ENCODE measurements at places on chromosomes 5 and 9.

- no peak for DNase-seq
Measured at GRCh38 chr9:73237140-73237539, 85.5 kb downstream of the ANXA1 start.

DNA sequence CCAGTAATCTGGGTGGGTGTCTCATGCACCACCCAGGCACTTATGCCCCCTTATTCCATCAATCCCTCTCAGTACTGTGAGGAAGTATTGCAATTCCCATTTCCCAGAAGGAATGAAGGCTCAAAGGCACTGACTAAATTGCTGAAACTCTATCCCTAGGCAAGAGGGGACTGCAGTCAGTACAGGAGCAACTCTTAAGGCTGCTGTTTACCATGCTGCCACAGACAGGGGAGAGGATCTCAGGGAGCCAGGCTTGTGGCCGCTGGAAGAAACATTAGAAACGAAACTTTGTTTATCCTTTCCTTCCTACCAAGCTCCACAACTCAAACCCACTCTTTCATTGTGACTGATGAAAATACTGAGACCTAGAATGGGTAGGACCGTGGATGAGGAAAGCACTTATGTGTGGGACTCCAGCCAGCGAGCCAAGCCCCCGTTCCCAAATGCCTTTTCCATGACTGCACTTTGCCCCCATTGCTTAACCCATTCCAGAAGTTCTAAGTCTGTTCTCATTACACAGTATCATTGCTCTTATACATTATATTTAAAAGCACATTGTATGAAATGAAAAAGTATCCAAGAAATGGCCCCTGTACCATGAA, 54.3 kb downstream of the TLE1 start:
- no peak for DNase-seq

- no peak for DNase-seq
Measured at GRCh38 chr5:107565791-107566767, 104.7 kb downstream of the EFNA5 start.

DNA sequence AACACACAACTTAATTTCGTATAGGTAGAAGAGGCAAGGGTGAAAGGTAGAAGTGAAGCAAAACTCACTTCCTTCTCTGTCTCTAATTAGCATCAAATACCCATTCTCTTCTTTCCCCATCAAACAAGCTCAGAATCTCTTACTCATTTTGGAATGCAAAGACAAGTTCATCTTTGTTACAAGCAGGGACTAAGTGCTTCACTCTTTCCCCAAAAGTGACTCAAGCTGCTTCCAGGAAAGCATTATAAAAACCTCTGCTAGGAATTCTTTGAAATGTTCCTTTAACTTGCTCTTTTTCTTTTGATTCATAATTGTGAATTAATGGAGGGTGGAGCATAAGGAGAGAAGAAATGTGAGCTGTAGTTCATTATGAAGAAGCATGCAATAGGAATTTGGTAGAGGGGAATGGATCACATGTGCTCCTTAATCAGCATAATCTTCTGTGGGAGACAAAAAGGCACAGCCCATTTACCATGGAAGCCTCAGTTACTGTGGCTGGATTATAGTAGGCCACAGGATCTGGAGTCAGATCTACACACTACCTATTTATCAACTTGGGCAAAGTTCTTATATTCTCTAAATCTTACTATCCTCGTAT, 109.5 kb upstream of the DPYSL3 start:
- no peak for DNase-seq

DNA sequence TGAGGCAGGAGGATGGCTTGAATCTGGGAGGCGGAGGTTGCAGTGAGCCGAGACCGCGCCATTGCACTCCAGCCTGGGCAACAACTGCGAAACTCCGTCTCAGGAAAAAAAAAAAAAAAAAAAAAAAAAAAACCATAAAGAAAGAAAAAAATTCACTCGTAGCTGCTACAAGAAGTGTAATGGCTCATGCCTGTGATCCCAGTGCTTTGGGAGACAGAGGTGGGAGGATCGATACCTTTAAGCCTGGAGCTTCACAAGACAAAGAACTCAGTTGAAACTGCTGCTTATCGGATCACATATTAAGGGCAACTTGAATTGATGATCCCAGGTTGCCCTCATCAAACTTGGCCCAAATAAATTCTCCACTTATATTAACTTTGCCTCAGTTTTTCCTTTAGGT, 1.0 kb upstream of the ZCCHC7 start:
- no peak for DNase-seq

DNA sequence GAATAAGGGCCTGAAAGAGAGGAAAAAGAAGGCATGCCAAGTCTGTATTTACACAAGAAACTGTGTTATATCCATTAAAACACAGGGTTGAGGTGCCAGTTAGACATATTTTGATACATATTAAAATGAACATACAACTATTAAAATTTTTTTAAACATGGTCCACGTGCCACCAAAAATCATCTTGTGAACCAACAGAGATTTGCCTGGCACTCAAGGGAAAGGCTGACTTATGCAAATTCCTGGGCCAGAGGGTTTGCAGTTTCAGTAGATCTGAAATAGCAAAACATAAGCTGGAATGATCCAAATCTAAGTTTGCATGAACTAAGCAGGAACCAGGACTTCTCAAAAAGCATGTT, 168.7 kb downstream of the SLIT3 start:
- DNase-seq: no peak

DNA sequence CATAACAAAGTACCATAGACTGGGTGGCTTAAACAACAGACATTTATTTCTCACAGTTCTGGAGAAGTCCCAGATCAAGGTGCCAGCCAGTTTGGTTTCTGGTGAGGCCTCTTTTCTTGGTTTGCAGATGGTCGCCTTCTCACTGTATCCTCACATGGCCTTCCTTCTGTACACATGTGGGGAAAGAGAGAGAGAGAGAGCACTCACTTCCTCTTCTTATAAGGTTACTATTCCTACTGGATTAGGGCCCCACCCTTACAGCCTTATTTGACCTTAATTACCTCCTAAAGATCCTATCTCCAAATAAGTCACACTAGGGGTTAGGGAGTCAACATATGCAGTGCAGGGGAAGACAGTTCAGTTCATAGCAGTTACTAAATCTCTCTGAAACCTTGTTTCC, 205.6 kb upstream of the GDNF start:
- DNase-seq: no peak

GRCh38 chr5:10800852-10801251, 39.8 kb upstream of the DAP start:
- DNase-seq: no peak

DNA sequence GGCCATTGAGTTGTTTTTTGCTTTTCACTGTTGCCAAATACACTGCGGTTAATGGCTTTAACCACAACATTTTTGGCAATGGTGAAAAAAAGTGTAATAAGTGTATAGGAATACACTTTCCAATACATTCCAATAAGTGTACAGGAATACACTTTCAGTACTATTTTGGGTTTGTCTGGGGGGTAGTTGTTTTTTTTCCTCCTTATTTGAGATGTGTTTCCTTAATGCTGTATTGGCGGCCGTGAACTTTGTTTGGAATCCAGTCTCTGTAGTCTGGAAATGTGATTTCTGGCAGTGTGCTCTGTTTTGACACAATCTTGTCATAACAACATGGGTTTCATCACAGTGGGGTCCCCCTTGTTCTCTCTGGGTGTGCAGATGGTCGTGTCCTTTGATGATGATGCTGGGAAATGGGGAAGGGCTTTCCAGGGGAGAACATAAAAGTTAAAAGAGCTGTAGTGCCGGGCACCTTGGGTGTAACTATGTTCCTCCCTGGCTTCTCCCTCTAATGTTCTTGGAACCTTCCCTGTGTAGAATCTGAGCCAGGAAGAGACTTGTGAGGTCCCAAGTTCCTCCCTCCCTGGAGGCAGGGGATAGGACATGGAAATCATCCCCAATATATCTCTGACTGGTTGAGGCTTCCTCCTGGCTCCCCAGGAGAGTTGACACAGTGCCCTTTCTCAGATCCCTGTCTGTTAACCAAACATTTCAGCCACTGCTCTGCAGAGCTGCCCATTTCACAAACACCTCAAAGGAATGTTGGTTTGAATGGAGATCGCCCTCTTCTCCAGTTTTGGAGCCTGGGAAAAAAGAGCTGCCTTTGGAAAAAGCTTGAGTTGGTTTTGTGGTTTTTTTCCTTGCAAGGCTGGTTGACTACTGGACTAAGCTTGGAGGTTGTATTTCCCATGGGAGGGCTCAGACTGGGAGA, 44.8 kb downstream of the RCL1 start:
- no peak for DNase-seq

GRCh38 chr5:77305956-77306355, 95.5 kb downstream of the PDE8B start:
- no peak for DNase-seq

- no peak for DNase-seq
Measured at GRCh38 chr9:38006163-38006562, 62.9 kb downstream of the SHB start.

- DNase-seq: no peak
Measured at GRCh38 chr9:127629468-127630081, 17.5 kb downstream of the STXBP1 start.

- no peak for DNase-seq
Measured at GRCh38 chr9:35656348-35656747, 1.5 kb downstream of the RMRP start.

DNA sequence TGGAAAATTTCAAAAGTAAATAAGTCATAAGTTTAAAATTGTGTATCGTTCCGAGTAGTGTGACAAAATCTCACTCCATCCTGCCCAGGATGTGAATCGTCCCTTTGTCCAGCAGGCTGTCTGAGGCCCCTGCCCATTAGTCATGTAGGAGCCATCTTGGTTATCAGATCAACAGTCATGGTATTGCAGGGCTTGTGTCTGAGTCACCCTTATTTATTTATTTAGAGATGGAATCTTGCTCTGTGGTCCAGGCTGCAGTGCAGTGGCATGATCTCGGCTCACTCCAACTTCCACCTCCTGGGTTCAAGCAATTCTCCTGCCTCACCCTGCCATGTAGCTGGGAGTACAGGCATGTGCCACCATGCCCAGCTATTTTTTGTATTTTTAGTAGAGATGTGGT, 30.2 kb downstream of the ITGA2 start:
- DNase-seq: no peak

DNA sequence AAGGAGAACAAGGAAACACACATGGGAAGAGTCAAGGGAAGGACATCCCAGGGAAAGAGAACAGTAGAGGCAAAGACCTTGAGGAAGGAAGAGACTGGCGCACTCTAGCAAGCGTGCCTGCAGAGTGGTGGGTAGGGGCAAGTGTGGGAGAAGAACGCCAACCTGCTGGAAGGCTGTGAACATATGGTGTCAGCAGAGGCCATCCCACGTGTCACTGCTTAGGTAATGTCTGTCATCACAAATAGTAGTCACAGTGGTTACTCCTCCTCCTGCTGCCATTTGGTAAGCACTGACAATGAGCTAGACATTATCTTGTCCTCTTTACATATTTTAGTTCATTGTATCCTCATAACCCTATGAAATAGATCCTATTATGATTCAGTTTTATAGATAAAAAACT, 206.4 kb upstream of the TRIM32 start:
- DNase-seq: peak; percentile 41

- DNase-seq: no peak
Measured at GRCh38 chr9:108750661-108751215, 105.0 kb downstream of the ACTL7B start.

- DNase-seq: no peak
Measured at GRCh38 chr5:978693-979092, 29.9 kb upstream of the NKD2 start.

DNA sequence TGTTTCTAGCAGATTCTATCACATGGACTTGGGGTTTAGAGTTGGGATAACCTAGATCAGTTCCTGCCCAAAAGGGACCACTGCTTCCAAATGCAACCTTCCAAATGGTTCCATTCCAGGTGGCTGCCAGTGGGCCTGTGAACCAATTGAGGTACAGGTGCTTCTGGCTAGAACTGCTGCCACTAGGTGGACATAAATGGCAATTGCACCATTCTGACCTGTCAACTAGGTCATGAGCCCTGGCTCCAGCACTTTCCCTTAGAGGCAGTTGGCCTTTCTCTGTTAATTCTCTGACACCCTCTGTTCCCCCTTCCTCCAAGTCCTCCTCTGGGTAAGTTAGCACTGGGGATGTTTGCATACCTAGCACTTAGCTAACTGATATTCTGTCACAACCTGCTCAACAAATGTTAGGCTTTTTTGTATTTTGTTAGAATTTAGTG, 16.6 kb upstream of the HEMGN start:
- DNase-seq: peak; percentile 86

DNA sequence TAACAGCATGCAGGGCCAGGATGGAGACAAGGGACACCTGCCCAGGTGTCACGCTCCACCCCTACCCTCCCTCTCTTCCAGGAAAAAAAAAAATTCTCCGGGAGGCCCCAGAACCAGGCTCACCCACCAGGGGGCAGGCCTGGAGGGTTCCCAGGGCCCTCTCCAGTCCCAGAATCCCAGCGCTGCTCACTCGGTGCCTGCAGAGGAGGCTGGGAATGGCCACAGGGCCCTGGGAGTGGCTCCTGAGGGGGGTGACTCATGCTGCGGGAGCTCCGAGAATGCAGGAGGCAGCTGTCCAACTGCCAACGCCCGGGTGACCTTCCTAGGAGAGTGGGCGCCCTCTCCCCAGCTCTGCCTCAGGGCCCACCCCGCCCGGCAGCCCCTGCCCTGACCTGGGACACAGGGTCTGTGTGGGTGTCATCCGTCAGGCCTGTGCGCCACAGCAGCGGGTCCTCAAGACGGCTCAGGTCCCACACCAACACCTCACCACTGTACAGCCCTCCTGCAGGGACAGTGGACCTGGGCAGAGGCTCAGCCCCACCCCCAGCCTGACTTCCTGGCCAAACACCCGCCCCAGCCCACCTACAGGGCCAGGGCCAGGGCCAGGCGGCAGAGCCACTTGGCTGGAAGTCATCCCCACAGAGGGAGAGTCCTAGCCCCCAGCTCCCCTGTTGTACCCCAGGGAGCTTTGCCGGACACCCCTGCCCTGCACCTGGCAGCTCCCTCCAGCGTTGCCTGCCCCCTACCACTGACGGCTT, 21.2 kb downstream of the DYNC2I2 start:
- peak; percentile 80 for DNase-seq

- DNase-seq: no peak
Measured at GRCh38 chr9:108956022-108956630, 21.9 kb downstream of the ABITRAM start.

DNA sequence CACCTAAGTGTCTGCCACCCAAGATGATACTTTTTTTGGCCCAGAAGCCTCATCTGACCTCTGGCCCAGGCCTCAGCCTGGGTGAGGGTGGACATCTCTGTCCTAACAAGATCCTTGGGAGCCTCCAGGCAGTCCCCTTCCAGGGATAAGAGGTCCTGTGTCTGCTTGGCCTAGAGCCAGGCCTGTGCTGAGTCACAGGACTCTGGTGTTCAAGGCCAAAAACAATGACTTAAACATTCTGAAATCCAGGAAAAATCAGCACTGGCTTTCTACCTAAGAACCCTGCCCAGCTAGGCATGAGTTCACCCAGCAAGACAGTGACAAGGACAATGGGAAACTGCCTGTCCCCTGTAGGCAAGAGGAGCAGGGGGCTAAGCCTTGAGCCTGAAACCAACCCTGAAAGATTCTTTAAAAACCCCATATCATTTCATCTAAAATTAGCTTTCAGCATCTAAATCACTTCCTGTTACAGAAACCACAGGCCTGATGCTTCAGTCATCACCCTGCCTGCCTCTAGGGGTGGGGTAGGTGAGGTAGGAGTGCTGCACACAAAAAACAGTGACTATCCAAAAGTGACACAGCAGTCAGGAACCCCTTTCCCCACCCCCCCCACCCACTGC, 29.9 kb downstream of the CSF2 start:
- DNase-seq: no peak

- peak; percentile 58 for DNase-seq
Measured at GRCh38 chr5:80481019-80481893, 6.6 kb upstream of the FAM151B start.

- DNase-seq: no peak
Measured at GRCh38 chr5:157479166-157479565, 19.2 kb downstream of the NIPAL4 start.

- DNase-seq: no peak
Measured at GRCh38 chr9:126367616-126368015, 41.0 kb downstream of the MVB12B start.

Measured in WERI-Rb-1 (cell line).